ENCODE measurements at places on chromosomes 7 and 10.

DNA sequence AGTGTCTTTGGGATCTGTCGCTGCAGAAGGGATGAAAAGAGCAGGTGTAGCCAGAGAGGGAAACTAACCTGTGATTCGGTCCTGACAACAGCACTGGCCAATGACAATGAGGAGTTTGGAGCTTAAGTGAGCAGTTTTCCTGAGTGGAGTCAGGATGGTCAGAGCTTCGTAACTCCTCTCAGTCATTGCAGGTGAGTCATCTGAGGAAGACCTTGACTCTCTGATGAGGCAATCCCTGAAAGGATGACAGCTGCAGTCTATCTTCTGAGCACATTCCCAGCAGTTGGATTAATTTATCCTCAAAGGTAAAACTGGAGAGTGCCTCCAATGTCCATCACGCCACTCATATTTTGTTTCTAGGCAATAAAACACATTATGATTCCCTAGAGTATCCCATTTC, 401.9 kb downstream of the POM121L12 start:
- no peak for DNase-seq

- peak; percentile 83 for DNase-seq
Observed at GRCh38 chr10:17348501-17349349, 105.7 kb downstream of the ST8SIA6 start.

GRCh38 chr10:100357059-100357858, 10.2 kb downstream of the SCD start:
- no peak for DNase-seq

- peak; percentile 84 for DNase-seq
Observed at GRCh38 chr10:86647773-86648703, 6.3 kb upstream of the OPN4 start.

DNA sequence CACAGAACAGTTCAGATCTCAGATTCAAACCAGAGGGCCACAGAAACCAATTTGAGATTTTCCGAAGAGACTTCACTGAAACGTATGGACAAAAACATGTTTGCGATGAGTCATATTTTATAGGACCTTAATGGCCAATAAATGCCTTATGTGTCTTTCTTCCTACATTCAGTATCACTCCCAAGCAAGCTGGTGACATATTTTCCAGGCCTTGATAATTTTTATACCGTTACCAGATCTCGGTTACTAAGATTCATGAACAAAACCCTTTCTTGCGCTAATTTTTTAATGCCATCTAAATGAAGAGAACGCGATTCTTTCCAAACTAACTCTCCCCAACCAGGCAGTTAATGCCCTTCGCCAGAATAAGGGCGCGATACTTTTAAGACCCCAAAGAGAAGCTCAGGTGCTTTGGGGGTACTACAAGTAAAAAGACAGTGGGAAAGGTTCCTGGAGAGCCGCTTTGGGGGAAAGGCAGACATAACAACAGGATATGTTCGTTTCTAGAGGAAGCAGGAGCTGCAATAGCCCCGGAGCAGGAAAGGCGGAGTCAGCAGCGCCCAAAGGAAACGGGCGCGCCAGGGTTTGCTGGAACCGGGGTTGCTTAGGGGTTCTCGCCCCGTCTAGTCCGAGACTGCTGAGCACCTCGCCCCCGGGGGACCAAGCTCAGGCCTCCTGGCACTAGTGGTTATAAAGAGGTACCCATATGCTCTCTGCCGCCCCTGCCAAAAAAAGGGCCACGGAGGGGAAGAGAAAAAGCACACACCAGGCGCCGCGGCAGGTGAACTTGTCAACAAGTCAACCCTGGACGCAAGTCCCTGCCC, 884 bp downstream of the ICA1 start:
- peak; percentile 52 for DNase-seq

GRCh38 chr7:81014908-81015307, 96.1 kb upstream of the SEMA3C start:
- DNase-seq, result no peak

DNA sequence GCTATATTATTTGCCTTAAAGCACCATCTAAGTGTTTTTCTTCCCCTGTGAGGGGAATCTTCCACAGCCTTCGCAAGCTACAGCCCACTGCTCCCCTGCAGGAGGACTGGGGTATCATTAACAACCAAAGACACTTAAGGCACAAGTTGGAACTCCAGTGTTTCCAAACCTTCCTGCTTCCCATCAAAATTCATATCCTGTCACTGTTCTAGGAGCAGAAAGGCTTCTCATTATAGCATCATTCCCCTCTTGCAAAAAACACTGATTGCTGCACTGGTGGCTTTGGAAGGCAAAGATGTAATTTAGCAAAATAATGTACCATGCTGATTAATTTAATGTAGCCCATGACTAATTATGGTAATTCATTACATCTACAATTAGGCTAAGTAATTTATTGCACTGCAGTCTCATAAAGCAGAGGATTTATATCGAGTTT, 207.2 kb downstream of the SKAP2 start:
- DNase-seq, result no peak

GRCh38 chr7:157897681-157898080, 560.9 kb downstream of the DNAJB6 start:
- no peak for DNase-seq
